ENCODE measurements at places on chromosomes 6 and 20. TPM values are rescaled to one million over a fixed set of nuclear protein-coding genes. Genes with fewer than 3 reads are reported as not detected.

The NFATC2 gene
- 0.23 TPM for total RNA-seq

The LY6G6F gene
- not detected for total RNA-seq

DNA sequence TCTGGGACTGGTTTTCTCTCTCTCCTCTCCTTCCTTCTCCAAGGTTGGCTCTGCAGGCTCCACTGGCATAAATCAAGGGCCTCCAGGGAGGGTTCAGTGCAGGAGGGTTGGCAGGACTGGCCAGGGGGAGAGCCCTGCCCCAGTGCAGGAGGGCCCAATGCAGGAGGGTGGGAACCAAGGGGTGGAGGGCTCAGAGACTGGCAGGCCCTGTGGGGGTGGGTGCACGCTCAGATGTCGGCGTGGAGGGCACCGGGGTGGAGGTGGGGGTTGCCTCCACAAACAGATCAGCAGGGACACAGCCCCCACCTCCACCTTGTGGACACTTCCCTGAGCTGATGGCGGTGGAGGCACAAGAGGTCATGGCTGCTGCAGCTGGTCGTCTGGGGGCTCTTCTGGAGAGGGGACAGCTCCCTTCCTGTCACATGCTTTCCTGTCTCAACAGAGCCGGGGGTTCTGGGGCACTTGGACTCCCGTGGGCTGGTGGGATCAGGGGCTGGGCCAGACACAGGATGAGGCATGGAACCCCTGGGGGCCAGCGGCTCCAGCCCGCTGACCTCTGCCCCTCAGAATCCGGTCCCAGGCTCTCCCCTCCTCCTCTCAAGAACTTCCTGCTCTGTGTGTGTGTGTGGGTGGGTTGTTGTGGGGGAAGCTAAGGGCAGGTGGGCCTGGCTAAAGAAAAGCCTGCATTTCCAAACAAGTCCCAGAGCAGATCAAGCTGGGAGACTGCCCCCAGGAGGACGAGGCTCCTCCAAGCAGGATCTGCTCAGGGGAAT lies 2.7 kb upstream of the ABHD16B start:
- no peak for DNase-seq

The PGC gene
- not detected for total RNA-seq

DNA sequence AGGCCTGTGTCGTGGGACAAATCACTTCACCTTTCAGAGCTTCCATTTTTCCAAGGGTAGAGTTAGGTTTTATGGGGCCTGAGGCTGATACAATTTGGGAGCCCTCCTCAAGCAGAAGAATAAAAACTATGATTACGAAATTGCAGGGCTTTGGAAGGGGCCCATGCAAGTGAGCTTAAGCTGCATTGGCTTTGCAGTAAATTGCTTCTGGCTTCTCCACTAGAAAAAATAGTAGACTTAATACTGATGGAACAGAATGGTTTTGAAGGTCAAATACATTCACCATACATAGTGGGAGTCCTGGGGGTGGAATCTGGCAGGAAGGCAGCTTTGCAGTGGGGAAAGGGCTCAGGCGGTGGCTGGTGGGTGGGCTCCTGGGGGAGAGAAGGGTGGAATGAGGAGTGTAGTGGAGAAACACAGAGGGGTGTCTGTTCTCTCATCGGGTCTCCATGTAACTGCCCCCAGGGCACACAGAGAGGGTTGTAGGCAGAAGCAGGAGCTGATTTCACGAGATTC lies 55.9 kb upstream of the RNF24 start:
- DNase-seq: no peak

DNA sequence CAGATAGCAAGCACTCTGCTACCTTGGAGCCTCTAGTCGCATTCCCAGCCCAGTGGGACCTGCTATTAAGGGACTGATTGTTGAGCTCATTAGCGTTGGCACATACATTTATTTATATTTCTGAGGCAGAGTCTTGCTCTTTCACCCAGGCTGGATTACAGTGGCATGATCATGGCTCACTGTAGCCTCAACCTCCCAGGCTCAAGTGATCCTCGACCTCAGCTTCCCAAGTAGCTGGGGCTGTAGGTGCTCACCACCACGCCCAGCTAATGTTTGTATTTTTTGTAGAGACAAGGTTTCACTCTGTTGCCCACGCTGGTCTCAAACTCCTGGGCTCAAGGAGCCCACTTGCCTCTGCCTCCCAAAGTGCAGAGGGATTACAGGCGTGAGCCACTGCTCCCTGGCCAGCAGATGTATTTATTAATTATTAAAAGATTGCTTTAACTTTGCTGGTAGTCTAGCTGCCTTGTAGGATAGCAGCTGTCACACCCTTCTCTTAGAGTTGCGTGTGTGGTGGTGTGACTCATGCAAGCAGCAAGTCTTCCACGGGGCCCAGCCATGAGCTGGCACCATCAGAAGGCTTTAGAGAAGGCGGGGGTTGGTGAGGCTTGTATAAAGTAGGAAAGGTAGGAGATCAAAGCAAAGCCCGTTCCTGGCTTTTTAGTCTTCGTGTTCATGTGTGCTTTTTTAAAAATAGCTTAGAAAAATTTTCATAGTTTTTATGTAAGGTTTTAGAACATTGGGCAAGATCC lies 16.5 kb downstream of the ACTR5 start:
- peak; percentile 61 for DNase-seq

- no peak for DNase-seq
Measured at GRCh38 chr6:4506223-4506622, 270.0 kb upstream of the CDYL start.

DNA sequence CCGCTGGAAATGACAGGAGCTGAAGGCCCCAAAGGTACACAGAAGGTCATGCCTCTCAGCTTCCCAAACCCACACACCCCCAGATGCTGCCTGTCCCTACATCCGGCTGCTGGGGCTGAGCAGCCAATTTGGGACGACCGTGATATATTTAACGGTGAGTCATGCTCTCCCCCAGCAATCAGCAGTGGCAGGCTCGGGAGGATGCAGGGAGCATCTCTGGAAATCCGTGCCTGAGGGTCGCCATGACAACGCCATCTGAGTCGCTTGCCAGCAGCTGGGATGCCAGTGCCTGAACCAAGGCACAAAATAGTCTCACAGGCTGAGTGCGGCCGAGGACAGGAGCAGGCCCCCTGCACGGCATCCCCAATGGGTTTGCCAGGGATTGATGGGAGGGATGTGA lies 57.9 kb downstream of the KCNB1 start:
- DNase-seq: peak; percentile 22

The PPIL6 gene
- 1.0 TPM for total RNA-seq

DNA sequence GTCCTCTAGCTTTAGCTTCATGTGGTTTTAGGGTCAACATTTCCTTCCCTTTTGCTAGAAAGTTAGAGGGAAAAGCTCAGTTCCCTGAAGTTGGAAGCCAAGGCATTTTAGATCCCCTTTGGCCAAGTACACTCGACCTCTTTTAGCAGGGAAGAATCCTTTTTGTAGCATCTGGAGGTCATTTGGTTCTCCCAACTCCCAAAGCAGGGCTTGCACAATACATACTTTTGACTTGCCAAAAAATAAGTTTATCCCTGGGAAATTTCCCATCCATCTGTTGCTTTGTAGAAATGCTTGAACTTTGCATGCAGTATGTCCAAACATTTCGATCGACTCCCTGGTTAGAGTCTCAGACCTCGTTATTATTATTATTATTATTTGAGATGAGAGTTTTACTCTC lies 4.6 kb upstream of the EDEM2 start:
- no peak for DNase-seq

The MCM8 gene
- total RNA-seq: 17.4 TPM

The COL11A2 gene
- 0.10 TPM for total RNA-seq

- no peak for DNase-seq
Measured at GRCh38 chr20:12179692-12180091, 262.0 kb downstream of the BTBD3 start.

GRCh38 chr6:106048336-106048735 lies 37.8 kb upstream of the PRDM1 start:
- DNase-seq: no peak

DNA sequence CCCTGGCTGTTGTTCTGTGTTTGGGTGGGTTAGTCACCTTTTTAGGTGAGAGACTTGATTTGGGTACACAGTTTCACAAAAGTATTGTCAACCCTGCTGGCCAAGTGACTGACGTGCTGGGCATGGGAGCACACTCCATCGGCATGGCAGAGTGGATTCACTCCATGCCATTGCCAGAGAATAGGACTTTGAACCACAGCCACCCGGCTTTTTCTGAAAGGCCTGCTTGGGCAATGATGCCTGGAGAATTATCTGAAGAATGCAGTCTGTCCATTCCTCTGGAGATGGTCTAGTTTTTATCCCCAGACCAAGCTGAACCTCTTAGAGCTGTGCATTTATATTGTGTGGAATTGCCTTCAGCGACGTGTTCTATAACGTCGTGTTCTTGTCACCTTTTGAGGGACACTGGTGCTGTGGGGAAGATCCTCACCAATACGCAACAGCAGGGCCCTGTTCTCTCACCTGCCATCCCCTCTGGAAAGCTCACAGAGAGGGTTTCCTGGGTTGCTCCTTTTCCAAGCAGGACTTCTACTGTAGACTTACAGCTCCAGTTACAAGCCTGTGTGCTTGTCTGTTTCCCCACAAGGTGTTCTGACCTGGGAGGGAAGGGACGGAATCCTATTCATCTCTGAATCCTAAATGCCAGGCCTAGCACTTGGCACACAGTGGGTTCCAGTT lies 183.4 kb upstream of the AKAP12 start:
- DNase-seq: no peak

GRCh38 chr6:21608601-21609000 lies 15.1 kb downstream of the SOX4 start:
- DNase-seq: no peak

The LRRN4 gene
- not detected for total RNA-seq
